Stimulated activated CD4-positive, alpha-beta T cell treated with anti-CD3 and anti-CD28 coated beads, TNF-alpha, amount 100 ng/mL, for 48 hours (primary cell): ENCODE measurements at places on chromosomes 2 and 18.

GRCh38 chr18:44636241-44636640 is 44.4 kb upstream of the SETBP1 start:
- DNase-seq = no peak

DNA sequence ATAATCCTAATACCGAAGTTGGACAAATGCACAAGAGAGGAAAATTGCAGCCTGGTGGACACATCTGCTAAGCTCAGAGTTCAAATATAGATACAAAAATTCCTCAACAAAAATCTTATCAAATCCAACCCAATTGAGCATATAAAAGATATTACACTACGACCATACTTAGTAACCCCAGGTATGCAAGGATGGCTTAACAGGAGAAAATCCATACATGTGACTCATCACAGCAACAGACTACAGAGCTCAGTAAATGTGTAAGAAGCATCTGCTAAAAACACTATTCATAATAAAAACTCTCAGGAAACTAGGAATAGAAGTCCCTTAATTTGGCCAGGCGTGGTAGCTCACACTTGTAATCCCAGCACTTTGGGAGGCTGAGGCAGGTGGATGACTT is 28.3 kb downstream of the HS6ST1 start:
- no peak for DNase-seq

DNA sequence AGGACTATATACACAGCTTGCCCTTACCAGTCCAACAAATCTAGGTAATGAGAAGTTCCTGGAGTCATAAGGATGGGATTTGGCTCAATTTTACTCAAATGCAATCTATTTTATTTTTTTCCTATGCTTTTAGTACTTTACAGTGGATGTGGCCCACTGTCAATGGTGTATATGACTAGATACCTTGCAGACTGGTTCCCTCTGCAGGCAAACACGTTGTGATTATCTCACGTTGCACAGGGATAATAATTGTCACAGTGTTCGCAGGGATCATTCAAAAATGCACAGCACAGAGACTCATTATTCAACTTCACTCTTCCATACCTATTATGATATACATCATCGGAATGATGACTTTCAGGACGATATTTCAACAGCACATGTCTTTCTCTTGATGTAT is 359.7 kb downstream of the MBD2 start:
- no peak for DNase-seq

DNA sequence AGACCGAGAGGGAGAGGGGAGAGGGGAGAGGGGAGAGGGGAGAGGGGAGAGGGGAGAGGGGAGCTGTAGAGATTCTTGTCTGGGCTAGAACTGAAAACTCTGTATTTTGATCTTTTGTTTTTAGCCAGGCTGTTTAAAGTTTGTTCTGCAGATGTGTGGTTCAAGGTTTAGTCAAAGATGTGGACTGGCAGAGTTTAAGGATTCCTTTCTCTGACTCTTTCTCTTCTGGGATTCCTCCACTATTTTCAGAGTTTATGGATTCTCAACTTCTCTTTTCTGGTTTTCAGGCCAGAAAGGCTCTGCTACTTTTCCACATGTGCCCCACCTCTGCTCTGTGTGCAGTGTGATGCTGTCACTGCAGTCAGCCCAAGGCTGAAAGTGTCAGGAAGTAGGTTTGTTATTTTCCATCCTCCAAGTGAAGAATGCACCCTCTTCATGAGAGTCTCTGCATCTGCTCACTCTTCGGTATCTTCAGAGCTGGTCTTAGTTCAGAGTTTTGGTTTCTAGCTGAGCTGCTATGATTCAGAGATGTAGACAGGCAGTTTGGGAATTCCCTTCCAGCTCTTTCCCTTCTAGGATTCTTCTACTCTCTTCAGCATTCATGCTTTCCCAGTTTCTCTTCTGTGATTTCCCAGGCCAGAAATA is 130.9 kb upstream of the SMAD7 start:
- no peak for DNase-seq

DNA sequence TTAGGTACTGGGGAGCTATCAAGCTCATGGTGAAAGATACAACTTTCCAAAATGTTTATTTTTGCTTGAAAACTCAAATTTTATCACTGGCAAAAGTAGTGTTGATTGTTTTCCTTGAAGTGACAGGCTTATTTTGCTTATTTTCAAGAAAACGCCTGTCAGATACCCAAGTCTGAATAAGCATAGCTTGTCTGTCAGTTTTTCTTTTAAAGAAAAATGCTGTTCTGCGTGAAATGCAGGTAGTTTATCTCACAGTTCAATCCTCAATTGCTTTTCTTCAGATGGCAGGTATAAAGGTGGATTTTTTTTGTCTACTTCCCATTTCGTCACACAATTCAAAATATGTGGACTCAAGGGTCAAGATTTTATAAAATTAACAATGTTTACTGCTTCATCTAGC is 102.6 kb upstream of the SLC38A11 start:
- DNase-seq = no peak

- DNase-seq = no peak
Observed at GRCh38 chr18:5451150-5451549, 92.6 kb downstream of the EPB41L3 start.

- DNase-seq = no peak
Observed at GRCh38 chr2:159090514-159091201, 122.2 kb downstream of the TANC1 start.

- no peak for DNase-seq
Observed at GRCh38 chr2:69177063-69177771, 164.2 kb downstream of the ANTXR1 start.

GRCh38 chr2:2000724-2001061 is 256.4 kb upstream of the PXDN start:
- no peak for DNase-seq

DNA sequence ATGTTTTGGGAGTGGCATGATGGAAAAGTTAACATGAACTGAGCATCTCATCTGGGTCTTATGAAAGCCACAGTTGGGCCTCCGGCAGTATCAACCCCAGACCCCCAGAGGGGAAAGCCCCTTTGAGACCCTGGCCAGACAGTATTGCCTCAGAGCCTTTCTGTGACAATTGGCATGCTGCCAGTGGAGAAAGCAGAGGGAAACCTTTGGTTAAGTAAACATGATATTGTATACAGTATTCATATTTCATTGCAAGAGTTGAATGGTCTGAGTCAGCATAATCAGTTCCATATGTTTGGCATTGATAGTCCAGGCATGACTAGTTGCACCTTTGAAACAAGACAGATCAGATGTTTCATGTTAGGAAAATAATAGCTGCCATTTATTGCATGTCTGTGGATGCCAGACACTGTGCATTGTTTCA is 20.0 kb downstream of the MERTK start:
- DNase-seq = no peak

GRCh38 chr2:215002500-215002899 is 135.9 kb downstream of the ABCA12 start:
- DNase-seq = no peak

GRCh38 chr2:113206251-113206650 is 32.5 kb downstream of the PSD4 start:
- DNase-seq = no peak

DNA sequence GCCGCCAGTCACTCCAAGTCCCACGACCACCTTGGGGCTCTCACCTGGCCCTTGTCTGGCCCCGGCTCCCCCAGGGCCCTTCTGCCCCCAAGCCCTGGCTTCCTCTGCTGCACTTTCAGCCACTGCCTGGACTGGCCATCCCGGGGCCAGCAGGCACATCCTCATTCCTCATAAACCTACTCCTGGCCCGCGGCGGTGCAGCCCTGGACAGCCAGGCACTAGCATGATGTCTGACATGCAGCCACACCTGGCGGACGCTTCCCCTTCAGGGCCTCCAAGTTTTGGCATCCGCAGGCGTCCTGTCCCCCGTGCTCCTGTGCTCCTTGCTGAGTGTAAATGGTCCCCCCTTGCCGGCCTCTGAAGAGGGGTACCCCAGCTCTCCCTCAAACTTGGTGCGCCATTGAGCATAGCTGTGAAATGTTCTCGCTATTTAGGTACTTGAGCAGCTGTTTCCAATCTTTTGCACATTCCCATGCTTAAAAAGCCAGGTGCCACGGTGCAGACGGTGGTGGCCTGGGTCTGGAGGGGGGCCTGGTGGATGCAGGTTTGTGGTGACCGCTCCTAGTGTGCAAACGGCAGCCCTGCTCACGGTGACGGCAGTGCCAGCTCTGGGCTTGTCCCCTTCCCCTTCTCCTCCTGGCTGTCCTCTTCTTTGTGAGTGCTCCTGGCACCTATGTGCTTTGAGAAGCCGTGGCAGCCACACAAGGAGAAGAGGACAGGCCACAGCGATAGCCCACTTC is 123.8 kb downstream of the MBP start:
- no peak for DNase-seq

DNA sequence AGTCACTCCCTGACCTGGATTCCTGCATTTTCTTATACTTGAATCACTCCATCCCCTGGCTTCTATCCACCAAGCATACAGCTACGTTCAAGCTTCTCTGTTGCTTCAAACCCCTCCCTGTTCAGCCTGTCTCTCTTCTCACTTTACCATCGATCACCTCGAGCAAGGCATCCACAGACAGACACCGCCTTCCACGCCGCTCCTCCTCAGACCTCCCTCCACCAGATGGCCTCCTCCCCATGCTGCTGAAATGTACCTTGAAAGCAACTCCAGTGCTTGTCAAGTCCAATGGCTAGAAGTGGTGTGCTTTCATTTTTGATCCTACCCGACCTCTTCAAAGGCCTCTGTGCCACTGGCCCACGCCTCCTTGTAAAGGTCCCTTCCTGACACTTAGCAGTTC is 131.3 kb upstream of the ACAA2 start:
- no peak for DNase-seq

DNA sequence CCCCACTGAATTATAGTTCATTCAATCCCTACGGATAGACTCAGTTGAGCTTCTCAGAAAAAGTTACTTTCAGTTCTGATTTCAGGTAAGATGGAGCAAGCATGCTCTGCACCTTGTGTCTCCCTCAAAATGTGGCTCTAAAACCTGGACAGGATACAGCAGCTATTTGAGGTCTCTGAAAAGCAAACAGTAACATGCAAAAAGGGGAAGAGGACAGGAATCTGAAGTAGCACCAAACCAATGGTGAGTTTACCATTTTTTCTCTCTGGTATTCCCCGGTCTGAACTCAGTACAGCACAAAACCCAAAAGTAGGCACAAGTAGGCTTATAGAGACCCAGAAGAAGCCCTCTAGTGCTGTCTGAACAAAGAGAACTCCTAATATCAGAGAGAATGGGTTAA is 34.1 kb downstream of the LANCL1 start:
- DNase-seq = no peak

- no peak for DNase-seq
Observed at GRCh38 chr2:170052151-170052550, 125.8 kb upstream of the MYO3B start.

- no peak for DNase-seq
Observed at GRCh38 chr2:8216397-8216796, 465.5 kb upstream of the ID2 start.

DNA sequence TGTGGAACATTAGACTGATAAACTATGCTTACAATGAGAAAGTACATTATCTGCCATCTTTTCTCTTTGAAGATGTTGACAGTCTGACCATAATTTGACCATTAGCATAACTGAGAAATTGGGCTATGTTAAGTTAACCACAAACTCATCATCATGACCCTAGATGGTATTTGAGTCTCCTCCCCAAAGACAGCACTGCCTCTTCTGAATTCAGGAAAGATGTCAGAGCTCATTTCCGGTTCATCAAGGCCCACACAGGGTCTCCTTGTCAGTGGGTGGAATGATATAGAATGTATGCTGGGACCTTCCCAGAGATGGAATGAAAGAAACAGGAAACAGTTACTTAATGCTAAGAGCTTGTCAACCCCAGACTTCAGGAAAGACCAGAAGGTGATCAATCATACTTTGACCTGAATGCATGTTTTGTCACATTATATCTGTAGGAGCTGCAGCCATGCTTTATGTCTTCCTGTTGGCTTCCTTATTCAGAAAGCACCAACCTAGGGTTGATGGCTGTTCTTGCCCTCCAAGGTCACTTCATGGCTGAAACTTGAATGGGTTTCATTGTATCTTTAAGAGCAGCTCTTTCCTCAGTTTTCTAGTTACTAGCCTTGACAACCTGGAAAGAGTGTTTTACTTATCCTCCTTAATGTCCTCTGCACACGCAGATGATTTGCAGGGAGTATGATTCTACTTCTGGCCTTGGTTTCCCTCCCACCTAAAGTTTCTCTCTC is 99.1 kb upstream of the NEUROD1 start:
- no peak for DNase-seq

DNA sequence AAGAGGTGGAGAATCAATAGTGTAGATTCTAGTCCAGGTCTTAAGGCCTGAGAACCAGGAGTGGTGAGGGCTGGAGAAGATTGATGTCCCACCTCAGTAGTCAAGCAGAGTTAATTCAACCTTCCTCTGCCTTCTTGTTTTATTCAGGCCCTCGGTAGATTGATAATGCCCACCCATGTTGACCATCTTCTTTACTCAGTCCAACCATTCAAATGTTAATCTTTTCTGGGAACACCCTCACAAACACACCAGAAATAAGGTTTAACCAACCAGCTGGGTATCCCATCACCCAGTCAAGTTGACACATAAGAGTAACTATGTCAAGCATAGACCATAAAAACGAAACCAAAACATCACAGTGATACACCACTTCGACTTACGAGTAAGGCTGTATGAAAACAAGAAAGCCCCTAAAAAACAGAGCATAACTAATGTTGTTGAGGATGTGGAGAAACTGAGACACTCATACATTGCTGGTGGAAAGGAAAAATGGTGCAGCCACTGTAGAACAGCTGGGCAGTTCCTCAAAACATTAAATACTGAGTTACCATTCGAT is 57.5 kb downstream of the SLC35F5 start:
- DNase-seq = no peak

DNA sequence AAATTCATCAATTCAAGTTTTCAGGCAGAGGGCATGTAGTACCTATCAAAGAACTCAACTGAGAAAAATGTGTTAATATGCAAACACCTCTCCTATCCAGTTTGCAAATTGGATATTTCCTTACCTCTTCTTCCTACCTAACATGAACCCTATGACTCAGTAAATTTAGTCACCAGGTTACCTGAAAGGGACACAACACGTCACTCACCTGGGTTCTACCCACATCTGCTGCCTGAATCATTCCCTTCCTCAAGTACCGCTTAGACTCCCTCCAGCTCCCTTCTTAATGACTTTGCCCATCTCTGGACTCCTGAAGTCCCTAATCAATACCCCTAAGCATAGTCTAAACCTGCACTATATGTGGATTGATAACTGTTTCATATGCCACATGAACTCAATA is 10.4 kb downstream of the ANKRD44 start:
- no peak for DNase-seq

DNA sequence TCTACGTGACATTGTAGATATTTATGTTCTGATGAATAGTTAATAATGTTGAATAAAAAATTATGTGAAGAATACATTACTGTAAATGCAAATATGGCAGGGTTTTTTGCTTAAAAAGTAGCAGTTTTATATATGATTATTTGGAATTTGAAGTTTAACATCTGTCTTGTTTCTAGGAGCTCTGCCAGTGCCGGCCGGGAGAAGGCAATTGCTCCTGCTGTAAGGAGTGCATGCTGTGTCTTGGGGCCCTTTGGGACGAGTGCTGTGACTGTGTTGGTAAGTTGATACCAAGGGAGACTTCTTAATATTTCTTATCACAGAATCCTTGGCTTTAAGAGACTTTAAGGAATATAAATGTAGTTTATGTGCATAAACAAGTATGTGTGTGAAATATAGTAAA is 25.2 kb downstream of the TWSG1 start:
- DNase-seq = no peak
